ENCODE measurements at places on chromosomes 11 and 22.

DNA sequence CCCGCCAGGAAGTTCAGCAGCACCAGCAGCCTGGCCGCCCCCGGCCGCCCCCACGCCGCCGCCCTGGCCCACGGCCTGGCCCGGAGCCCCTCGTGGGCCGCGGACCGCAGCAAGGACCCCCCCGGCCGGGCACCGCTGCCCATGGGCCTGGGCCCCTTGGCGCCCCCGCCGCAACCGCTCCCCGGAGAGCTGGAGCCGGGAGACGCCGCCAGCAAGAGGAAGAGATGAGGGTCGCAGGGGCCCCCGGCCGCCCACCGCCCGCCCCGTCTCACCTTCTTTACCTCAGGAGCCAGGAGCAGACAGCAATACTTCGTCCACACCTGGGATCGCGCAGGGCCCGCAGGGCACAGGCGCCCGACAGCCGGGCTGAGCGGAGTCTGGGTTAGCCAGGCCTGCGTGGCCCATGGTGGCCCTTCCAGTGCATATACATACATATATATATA lies 115.6 kb downstream of the CACNA1I start:
- DNase-seq: no peak

GRCh38 chr11:104573441-104573990 lies 324.7 kb downstream of the CASP12 start:
- DNase-seq: peak; percentile 52

DNA sequence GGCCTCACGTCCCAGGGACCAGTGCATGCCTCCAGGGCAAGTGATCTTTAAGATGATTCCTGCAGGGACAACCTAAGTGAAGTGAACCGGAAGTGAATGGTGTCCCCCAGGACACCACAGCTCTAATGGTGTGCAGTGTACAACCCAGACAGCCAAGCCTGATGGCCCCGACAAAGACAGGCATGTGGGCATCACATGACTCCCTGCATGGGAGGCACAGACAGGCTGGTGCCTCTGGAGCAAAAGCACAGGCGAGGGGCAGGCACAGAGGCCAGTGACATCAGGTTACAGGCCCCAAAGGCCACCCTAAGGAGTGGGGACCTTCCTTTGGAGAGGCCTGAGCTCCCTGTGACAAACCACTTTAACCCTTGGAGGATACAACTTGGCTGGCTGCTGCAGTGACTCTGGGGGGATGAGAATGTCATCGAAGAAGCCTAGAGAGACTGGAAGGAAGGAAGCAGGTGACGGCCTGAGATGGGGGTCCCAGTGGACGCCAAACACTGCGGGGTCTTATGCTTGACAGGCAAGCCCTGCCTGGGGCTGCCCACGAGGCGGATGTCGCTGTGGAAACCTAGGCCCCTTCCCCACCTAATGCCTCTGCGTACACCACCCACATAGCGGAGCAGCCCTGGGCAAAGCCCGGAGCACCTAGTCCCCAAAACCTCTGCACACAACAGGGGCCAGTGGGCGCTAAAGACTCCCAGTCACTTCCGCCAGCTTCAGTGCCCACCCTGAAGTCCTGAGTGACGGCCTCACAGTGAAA lies 12.4 kb downstream of the POLR3H start:
- no peak for DNase-seq

- no peak for DNase-seq
Observed at GRCh38 chr11:62601122-62601371, 618 bp downstream of the MTA2 start.

DNA sequence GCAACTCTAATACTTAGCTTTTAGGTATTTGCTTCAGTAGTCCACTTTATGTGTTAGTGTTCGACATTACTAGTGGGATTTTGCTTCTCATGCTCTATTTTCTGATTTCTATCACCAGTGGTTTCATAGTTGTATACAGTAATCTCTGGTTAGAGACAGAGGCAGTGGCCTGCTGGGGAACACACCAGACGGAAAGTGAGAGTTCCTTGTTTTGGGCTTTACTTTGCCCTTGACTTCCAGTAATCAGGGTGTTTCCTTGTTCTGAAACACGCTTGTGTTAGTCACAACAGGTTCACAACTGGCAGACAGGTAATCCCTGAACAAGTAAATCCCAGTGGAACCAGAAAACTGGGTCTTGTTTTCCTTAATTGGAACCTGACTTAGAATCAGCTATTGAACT lies 56.0 kb downstream of the PACS1 start:
- no peak for DNase-seq

GRCh38 chr11:116577273-116577672 lies 195.5 kb downstream of the BUD13 start:
- DNase-seq: no peak

DNA sequence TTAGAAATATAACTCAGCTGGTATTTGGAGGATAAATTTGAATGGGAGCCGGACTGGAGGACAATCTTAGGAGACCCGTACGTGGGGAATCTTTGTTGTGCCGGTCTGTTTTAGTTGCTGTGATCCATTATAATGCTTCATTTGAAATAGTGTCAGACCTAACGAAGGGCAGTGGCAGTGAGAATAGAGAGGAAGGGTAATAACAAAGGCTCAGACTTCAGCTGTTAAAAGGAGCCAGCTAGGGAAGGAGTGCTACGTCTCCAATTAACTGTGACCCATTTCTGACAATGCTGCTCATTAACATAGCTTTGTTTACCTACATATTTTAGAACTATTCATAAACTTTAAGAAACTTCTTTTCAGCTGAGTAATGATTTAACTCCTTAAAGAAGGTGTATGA lies 246.9 kb downstream of the OPCML start:
- no peak for DNase-seq

- no peak for DNase-seq
Observed at GRCh38 chr11:8178297-8178696, 9.5 kb upstream of the RIC3 start.

DNA sequence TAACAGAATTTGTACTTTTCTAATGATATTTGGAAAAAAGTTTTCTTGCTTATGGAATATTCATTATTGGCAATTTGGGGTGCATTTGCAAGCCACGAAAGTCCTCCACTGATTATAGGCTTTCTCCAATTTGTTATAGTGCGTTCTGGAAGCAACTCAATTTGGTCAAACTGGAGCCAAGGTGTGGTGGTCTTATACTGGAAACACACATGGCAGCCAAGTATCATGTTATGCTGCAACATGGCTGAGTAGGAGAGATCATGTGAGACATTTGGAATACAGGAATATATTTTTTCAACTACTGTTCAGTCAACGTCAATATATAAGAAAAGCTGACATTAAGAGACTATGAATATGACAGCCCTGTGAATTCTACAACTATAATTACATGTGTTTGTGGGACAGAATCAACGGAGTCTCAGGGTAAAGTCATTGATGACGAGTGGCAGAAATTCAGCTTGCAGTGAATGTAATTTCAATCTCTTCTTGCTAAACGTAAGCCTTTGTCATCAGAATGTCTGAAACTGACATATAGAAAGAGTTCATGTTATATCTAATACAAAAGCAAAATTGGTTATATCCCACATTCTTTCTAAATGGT lies 83.8 kb upstream of the FIBIN start:
- no peak for DNase-seq

DNA sequence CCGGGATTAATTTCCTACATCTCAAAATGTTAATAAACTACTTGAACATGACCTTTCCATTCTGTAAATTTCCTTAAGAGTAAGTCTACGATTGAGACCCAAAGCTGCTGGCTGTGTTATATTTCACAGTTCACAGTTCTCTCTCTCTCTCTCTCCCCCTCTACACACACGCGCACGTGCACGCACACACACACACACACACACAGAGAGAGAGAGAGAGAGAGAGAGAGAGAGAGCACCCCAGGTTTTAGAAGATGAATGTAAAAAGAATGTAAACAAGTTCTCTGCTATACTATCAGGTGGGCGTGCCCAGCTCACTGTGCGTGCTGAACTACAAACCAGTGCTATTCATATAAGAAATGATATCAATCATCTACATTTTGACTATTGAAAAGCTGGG lies 3.3 kb downstream of the BDNF start:
- DNase-seq: no peak

GRCh38 chr11:73226297-73227006 lies 8.4 kb downstream of the P2RY2 start:
- no peak for DNase-seq

DNA sequence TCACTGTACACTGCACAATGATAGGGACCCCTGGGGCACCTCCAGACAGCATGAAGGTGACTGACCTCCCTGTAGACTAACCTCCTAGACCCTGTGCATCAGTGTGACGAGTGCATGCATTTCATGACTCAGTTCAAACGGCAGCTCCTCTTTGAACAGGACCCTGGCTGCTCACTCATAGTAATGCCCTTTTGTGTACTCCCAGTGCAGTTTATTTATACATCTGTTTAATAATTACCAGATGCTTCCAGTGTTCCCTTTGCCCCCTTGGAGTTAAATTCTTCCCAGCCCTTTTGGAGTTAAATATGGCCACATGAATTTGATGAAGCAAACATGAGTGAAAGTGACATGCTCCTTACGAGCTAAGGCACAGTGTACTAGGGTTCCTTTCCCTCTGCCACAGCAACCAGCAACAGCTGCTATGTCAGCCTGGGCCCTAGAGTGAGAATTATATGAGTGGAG lies 72.4 kb downstream of the PANX1 start:
- peak; percentile 40 for DNase-seq

- no peak for DNase-seq
Observed at GRCh38 chr11:116736763-116737162, 36.0 kb downstream of the BUD13 start.

GRCh38 chr11:34825670-34826383 lies 90.4 kb downstream of the APIP start:
- no peak for DNase-seq

DNA sequence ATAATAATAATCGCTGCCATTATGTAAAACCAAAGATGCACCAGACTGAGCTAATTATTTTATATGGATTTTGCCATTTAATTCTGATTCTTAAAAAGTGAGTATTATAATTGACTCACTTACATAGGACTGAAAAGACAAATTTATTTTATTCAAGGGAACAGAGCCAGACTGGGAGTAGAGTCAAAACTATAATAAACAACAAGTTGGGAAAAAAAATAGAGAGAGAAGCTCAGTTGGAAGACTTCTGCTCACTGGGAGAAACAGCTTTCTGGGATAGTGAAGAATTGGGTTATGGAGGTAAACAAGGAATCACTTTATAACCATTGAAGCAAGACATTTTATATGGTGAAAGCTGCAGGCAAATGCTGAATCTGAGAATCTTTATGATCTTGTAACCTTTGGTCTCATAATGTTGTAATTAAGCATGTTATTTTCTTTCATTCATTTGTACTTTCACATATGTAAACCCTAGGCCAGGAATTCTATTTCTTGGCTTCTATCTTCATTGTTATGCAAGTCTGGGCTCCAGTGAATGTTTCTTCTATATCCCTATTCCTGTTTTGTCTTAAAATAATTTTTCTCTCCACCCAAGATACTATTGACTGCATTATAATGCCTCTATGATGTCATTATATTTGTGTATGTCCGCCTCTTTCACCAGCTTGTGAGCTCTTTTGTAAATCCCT lies 725.3 kb upstream of the CCDC179 start:
- no peak for DNase-seq

- no peak for DNase-seq
Observed at GRCh38 chr11:16979703-16980622, 34.3 kb downstream of the PLEKHA7 start.

DNA sequence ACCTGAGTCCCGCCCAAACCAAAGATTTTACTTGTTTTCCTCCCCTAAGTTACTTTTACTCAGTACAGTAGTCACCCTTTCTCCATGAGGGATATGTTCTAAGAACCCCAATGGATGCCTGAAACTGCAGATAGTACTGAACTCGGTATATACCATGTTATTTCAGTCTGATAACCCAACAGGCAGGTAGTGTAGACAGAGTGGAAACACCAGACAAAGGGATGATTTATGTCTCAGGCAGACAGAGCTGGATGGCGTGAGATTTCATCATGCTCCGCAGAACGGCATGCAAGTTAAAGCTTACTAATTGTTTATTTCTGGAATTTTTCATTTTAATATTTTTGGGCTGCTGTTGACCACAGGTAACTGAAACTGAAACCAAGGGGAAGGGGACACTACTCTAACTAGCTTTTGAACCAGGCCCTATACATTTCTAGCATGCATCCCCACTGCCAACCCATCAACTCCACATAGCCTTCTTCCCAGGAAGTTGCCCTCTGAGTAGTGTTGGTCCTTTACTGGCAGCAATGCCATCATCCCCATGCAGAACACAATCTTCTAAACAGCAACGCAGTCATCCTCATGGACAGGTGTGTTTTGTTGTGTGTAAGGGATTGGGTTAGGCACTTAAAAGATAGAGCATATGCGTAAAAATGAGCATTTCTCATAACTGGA lies 27.7 kb downstream of the CSRP3 start:
- DNase-seq: no peak

DNA sequence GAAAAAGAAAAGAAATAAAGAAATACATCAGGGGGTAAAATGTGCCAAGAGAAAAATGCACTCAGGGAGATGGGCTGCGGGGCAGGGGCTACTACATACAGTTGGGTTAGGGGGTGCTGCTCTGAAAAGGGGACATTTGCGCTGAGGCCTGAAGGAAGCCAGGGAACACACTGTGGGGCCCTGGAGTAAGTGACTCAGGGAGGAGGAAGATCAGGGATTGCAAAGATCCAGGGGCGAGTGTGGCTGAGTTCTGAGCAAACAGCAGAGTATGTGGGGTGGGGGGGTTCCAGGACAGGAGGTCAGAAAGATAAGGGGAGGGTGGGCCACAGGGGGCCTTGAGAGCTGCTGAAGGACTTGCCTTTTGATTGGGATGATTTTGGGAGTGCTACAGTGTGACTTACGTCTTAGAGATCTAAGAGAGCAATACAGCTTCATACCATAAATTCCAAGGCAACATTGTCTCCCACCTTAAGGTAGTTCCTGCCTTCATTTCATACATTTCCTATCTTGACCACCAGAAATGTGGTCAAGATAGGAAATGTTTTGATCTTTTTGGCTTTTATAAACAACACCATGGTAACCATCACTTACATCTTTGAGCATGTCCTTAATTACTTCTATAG lies 5.8 kb downstream of the A4GALT start:
- peak; percentile 15 for DNase-seq

- no peak for DNase-seq
Observed at GRCh38 chr11:101436511-101437142, 147.2 kb downstream of the TRPC6 start.

GRCh38 chr11:33645686-33646085 lies 54.9 kb downstream of the C11orf91 start:
- DNase-seq: no peak

DNA sequence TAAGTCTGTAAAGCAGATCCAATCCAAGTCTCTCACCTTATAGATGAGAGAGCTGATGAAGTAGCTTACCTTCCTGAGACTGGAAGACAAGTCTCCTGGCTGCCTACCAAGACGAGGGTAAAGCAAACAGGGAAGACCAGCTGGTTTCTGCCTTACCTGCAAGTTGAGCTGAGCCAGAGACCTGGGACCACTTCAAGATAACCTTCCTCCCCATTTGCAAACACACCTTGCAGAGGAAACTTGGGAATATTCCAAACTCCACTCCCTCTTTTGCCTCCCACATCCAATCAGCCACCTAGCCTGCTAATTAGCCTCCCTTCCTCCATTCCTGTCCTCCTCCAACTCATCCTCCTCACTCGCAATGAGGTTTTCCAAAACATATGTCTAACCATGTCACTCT lies 23.4 kb upstream of the ROBO3 start:
- DNase-seq: no peak
